NCI-H2029 (cell line): ENCODE measurements at places on chromosomes 3 and 15.

DNA sequence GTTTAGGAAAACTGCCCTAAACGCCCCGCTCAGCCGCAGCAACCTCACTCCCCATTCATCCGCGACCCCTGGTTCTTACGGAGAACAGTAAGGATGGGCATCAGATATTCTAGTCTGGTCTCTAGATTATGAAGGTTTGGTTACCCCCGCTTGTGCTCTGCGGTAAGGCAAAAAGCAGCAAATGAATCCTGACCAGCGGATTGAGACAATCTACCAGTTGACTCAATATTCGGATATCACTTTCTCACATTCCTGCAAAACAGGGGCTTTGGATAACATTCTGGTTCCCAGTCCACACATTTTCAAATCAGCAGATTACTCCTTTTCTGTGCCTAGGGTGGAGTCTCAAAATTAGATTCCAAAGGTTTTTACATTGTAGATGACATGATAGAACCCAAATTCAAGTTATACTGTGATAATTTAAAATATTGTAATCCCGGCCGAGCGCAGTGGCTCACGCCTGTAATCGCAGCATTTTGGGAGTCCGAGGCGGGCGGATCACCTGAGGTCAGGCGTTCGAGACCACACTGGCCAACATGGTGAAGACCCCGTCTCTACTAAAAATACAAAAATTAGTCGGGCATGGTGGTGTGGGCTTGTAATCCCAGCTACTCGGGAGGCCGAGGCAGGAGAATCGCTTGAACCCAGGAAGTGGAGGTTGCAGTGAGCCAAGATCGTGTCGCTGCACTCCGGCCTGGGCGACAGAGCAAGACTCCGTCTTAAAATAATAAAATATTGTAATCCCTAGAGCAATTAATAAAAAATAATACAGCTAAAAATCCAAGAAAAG, 1.1 kb upstream of the CYFIP1 start:
- no peak for DNase-seq

DNA sequence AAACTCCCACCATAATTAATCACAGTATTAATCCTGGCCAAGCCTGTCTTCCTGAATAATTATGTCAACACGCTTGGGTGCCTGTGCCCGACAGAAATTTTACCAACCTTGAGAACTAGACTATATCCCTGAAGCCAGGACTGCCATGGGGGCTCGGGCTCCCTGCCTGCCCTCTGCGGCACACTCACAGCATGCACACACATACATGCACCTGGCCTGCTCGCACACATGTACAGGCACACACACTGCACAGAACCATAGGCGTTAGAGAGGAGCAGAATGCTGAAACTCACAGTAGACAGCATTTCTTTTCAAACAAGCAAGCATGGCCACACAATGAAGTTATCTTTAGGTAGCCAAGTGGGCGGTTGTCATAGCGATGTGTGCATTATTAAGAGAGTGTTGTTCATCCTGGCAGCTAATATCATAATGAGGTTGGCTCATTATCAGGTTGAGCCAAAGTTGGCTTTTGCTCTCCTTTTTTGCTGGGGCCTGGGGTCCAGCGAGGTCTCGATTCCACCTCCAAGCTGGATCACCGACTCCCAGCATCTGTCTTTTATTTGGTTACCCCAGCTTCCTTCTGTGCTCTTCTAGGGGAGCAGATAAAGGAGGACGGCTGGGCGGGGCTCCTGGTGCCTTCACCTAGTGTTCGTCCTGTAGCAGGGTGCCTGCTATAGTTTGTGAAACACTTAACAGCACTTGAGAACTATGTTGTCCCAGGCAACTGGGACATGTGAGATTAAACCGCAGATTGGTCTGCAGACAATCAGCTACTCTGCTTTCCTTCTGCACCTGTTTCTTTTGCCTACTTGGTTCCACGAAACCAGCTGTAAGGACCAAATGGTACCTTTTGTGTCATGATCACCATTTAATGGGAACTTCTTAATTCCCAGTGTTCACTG, 91.4 kb downstream of the ZNF621 start:
- no peak for DNase-seq

DNA sequence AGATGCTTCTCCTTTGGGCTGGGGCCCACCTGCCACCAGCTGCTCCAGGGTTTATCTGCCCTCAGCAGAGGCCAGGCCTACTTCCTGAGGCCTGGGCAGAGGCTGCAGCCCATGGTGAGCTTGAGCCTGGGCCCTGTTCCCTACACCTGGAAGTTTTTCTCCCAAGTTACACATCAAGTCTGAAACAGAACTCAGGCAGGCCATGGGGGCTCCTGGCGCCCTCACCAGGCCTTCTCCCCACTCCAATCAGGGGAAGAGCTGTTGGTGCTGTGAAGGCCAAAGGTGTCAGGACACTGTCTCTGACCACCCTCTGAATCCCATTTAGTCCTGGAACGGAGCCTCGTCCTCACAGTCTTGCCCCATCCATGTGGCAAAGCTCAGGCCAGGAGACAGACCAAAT, 7.3 kb downstream of the VWA5B2 start:
- no peak for DNase-seq

GRCh38 chr3:117746066-117746465, 1036.5 kb downstream of the TUSC7 start:
- no peak for DNase-seq

GRCh38 chr3:78077178-78077577, 1037.3 kb downstream of the ROBO2 start:
- no peak for DNase-seq

DNA sequence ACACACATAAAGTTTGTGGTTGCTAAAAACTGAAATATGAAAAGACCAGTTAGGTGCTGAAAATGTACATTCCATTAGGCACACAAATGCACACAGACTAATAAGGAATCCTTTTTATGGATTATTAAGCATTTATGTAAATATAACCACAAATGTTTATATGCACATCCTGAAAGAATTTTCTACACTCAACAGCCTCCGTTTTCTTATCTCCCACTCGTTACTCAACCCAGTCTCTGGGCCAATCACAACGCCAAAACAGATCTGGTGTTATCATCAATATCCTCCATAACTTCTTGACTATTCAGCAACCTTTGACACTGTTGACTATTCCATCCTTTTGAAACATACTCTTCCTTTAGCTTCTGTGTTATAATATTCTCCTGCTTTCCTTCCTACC, 136.4 kb downstream of the ATP8B4 start:
- DNase-seq = no peak

DNA sequence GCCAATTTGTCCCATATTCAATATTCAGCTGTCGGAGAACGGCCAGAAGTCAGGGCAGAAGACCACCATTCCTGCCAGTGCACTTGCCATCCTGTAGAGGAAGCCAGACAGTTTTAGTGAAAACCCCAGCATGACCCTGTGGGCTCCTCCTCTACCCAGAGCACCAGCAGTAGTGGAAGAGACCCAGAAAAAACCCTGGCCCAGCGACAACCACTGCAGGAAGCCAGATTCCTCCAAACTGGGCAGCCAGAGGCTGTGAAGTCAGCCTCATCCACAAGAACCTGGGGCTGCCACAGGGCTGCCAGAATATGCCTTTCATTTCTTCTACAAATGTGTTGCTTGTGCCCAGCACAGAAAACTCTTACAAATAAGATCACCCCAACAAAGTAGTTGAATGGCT, 67.3 kb downstream of the HMCES start:
- no peak for DNase-seq

DNA sequence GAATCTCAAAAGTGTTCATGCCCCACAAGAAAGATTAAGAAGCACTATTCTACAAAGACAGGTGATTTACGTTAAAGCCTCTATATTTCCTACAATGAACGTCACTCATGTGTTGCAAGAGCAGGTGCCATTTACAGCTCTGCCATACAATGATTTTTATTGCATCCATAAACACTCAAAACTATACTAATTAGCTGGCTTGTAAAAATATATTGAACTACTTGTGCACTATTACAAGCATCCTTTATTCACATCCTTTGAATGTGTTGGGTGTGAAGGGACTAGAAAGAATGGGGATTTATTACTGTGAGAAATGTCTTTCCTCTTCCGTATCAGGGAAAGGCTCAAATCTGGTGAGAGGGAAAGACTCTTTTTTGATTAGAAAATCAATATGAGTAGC, 50.7 kb upstream of the C3orf49 start:
- no peak for DNase-seq
